T-helper 1 cell (primary cell): ENCODE measurements at places on chromosomes 13 and 19.
A peak's percentile ranks its signal among the peaks of the same experiment; 100 is the strongest.

DNA sequence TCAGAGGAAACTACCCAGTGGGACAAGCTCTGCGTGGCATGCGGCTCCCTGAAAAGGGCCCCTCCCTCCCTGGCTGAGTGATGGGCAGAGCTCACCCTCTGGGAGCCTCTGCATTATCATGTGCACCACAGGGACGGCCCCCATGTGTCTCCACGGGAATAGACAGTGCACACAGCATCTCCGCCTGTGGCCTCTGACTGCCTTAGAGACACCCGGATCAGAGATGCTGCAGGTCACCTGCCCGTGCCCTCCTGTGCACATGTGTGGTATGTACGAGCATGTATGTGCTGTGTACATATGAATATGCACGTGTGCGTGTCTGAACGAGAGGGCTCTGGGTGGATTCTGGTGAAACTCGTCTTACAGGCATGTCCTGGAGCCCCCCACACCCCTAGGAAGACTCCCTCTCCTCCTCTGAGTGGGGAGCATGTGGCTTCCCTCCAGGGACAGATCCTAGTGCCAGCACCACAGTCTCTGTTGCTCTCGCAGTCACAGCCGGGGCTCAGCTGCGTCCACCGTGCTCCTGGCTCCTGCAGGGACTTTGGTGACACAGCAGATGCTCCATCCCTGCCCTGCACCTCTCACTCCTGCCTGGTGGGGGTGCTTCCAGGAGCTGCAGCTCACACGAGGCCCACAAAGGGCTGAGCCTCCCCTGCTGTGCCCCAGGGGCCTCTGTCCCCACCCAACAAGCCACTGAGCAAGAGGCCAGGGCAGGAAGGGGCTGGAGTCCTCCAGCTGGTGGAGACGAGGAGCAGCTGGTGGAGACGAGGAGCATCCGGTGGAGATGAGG, 19.6 kb downstream of the C13orf46 start:
- DNase-seq, result no peak

- DNase-seq, result peak; percentile 70
These were observed at the start of gene BCL3 for GRCh38 chr19:44748426-44749254. Gene BCL3 (plus strand): TSS chr19:44748708. CDS start chr19:44748791, 83 bp downstream.

DNA sequence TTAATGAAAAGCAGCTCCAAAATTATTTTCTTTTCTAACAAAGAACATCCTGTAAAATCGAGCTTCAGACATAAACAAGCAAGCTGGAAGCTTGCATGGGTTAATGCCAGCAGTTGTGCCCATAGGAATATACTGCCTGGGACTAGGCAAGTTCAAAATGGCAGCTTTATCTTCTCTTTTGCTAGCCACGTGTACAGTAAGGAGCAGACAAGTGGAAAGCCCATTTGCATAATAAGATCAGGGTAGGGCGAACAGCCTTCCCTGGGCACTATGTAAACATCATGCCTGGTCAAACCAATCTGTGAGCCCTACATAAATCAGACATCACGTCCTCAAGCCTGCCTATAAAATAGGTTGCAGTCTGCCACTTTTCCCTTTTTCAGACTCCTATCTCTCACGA, 489.7 kb downstream of the RFC3 start:
- DNase-seq, result no peak

- DNase-seq, result no peak
These were observed 23.5 kb downstream of the EBPL start for GRCh38 chr13:49667773-49668172.

DNA sequence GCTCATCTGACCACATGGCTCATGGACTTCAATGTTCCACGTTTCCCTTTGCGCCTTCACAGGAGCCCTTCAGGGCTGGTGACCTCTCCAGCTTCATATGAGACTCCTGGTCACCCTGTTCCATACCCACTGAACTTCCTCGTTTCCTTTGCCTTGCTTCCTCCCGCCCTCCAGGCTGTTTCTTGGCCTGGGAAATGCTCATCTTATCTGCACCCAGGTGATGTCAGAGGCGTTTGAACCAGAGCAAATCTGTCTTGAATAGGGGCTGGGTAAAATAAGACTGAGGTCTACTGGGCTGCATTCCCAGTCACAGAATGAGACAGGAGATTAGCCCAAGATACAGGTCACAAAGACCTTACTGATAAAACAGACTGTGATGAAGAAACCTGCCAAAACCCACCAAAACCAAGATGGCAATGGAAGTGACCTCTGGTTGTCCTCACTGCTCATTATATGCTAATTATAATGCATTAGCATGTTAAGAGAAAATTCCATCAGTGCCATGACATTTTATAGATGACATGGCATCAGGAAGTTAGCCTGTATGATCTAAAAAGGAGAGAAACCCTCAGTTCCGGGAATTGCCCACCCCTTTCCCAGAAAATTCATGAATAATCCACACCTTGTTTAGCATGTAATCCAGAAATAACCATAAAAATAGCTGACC, 102.7 kb downstream of the DCLK1 start:
- DNase-seq, result no peak

DNA sequence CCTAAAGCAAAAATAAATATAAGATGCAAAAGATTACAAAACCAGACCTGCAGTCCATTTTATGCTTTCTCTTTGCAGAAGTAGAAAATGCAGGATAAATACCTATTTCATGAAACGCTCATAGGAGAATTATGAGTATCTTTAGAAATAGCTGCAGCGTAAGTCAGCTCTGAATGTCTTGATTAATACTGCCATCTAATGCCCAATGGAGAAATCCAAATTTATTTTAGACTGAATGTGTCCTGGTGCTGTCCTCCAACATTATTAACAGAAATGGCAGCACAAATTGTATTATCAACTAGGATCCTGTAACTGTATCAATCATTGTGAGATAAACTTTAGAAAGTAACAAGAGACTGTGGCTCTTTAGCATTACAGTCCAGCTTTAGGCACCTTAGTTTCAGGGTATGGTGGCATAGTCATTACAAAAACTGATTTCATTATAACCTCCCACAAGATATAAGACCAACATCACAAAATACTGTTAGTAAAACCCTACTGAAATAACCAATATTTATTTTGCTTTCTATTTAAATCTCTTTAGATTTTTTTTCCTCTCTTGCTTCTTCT, 162.1 kb upstream of the MIR17HG start:
- DNase-seq, result no peak

DNA sequence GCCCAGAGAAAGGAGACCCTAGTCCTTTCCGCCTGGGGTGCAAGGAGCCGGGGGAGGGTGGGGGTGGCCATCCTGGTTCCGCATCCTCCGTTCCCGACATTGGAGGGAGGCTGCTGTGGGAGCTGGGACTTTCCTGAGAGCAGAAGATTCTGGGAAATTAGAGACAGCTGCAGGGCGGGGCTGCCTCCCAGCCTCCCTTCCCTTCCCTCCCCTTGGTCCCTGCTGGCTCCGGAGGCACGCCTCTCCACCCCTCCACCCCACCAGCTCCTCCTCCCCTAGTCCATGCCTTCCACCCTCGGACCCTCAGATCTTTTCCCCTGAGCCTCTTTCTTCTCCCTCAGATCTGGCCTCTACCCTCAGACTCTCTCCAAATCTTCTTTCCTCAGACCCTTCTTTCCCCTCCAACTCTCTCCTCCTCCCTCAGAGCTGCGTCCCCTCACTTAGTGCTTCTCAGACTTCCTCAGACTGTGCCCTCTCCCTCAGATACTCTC, 3.1 kb upstream of the BCL3 start:
- no peak for DNase-seq

DNA sequence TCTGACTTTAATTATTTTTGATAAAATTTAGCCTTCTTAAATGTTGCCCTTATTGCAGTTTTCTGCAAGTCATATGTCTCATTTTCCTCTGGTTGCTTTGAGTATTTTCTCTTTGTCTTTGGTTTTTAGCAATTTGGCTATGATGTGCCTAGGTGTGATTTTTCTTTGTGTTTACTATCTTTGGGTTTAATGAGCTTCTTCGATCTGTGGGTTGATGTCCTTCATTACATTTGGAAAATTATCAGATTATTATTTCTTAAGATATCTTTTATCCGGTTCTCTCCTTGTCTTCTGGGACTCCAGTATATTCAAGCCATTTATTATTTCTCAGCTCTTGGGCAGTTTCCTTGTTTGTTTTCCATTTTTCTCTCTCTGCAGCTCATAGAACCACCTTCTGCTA, 39.0 kb downstream of the WASF3 start:
- DNase-seq, result no peak

DNA sequence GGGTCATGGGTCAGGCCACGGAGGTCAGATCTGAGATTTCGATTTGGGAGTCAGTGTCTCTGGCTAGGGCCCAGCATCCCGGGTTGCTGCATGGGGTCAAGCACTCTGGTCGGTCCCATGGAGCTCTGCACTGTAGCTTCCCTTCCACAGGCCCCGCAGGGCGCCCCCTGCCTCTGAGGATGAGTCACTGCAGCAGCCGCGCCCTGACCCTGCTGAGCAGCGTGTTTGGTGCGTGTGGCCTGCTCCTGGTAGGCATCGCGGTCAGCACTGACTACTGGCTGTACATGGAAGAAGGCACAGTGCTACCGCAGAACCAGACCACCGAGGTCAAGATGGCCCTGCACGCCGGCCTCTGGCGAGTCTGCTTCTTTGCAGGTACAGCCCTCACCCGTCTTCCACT, 3.6 kb downstream of the CACNG7 start:
- no peak for DNase-seq

DNA sequence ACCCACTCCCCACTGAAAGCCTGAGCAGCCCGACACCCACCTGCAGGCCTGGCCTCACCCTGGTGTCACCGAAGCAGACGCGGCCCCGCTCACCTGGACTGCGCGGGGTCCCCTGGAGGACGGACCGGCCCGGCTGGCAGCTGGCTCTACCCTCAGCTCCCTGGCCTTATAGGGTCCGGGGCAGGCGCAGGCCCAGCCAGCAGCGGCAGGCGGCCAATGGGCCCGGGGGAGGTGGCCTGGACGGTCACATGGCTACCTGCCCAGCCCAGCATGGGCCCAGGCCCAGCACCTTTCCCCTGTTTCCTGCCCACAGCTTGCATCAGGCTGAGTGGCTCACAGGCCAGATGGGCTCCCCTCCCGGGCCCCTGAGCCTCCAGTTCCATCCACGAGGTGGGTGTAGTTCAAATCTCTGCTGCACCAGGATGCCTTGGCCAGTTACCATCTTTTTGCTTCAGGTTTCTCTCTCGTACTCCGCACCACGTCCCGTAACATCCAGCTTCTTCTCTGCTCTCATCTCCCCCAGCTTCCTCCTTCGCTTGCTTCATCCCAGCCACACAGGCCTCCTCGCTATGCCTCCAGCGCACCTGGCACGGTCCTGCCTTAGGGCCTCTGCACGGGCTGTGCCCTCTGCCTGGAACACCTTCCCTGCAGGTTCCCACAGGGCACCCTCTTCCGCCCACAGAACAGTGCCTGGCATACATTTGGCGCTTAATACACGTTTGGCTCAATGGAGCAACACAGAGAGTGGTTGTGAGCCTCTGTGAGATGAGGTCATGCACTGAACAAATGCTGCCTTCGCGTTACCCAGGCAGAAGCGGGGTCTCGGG, at the start of gene PLIN4:
Gene PLIN4, minus strand, starts transcription at position 142 of the 827 bp plus-strand sequence. CDS start 214 bp downstream, outside the sequence.
- DNase-seq, result no peak

DNA sequence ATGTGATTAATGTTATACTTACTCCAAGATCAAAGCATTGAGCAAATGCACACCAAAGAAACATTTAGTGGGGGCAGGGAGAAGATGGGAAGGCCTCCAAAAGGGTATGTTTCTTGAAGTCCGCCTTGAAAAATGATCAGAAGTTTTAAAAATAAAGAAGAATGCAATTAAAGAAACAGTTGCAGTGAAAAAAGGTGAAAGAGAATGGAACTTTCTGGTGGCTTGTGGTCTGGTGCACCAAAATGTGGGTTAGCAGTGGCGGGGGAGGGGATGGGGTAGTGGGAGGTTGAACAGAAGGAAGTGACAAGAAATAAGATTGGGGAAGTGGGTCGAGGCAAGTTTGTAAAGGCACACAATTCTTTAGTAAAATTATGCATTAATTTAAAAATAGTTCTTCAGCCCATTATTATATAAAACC, 2.5 kb downstream of the LCP1 start:
- DNase-seq, result peak; percentile 61

DNA sequence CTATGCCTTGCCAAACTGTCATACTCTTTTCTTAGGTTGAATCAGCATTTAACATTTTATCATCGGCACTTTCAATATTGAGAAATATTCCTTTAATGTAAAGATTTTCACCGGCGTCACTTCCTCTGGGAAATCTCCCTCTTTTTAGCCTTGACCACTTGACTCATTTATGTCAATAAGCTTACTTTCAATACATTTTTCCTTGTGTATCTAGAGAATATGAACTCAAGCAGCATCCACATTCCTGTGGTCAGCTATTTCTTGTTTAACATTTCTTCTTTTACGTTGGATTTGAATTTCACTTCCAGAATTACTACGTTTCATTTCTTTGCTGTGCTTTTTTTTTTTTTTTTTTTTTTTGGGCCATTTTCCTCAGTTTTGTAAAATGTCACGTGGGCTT, 271.2 kb upstream of the HTR2A start:
- no peak for DNase-seq

DNA sequence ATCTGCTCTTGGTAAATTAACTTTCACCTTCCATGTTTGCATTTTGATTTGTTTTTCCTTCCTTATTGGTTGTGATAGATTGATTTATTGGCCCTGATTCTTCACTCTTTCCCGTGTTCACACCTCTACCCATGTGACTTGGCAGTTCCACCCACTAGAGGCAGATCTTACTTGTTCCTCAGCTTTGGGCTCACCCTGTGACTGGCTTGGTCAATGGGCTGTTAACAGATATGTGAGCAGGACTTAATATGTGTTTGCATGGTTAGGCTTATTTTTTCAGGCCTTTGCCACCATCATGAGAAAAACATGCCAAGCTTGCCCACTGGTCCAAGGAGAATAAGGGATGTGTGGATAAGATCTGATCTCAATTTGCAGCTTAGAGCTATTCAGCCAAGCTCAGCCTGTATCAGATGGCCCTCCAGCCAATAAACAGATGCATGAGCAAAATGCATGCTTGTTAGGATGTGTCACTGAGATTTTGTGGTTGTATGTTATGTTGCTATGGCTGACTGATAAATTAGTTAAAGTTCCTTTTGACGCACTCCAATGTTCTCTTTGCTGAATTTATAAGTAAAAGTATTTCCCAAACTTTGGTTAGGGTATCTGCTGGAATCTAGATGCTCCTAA, 48.0 kb downstream of the RGCC start:
- no peak for DNase-seq

DNA sequence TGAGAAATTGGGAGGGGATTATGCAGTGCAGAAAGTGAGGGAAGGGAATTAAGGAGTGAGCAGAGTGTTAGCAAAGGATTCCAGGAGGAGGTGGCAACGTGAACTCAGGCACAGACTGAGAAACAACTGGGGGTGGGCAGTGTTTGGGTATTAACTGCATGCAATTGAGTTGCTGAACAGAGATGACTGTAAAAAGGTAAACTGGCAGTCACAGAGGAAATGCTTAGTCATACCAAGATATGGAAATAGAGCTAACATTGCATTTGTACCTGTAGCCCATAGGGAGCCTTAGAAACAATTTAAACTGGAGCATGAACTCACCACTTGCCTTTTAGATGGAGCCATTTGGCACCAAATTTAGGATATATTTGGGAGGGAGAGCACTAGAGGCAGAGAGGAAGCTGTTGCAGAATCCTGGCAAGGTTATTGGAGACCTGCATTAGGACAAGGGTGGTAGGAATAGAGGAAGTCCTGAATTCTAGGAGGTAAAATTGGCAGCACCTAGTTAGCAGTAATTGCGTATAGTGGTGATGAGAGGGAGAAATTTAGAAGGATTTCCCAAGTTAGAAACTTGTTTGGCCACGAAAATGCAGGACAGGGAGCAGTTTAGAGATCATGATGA, 100.6 kb upstream of the FRY start:
- DNase-seq, result no peak

GRCh38 chr19:12952488-12953137, 4.4 kb downstream of the GADD45GIP1 start:
- no peak for DNase-seq

- DNase-seq, result no peak
These were observed 126.9 kb downstream of the ITGBL1 start for GRCh38 chr13:101579281-101579802.
